ENCODE measurements at places on chromosomes 11 and 22.
A peak's percentile ranks its signal among the peaks of the same experiment; 100 is the strongest.

DNA sequence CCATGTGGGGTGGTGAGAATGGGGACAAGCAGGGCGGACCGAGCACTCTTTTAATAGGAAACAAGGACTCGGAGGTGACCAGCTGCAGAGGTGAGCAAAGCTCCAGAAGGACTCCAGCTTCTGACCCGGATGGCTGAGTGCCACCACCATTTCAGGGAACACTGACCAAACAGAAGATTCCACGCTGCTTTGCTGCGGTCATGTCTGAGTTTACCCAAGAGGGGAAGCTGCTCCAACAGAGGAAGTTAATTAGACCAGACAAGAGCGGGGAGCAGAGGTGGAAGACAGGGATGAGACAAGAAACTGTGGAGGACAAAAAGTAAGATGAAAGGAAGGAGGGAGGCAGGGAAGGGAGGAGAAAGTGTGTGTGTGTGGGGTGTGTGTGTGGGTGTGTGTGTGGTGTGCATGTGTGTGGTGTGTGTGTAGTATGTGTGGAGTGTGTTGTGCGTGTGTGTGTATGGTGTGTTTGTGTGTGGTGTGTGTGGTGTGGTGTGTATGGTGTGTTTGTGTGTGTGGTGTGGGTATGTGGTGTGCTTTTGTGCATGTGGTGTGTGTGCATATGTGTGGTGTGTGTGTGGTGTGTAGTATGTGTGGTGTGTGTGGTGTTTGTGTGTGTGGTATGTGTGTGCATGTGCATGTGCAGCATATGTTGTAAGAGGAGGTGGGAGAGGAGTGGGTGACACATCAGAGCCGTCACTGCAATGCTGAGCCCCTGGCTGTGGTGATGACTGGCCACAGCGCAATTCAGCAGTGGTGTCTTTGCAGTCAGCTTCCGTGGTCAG, 82.2 kb upstream of the AKIP1 start:
- peak; percentile 74 for DNase-seq

- no peak for DNase-seq
Measured at GRCh38 chr11:102966011-102966410, 10.5 kb upstream of the MMP13 start.

- DNase-seq, result peak; percentile 25
Measured at GRCh38 chr11:36240173-36240572, 49.1 kb downstream of the COMMD9 start.

GRCh38 chr11:123061403-123062157, at the start of gene HSPA8:
HSPA8 (minus strand) TSS chr11:123062136; CDS start chr11:123061324, 812 bp downstream.
- peak; percentile 53 for DNase-seq

GRCh38 chr11:27886857-27887256, 186.6 kb upstream of the BDNF start:
- no peak for DNase-seq

DNA sequence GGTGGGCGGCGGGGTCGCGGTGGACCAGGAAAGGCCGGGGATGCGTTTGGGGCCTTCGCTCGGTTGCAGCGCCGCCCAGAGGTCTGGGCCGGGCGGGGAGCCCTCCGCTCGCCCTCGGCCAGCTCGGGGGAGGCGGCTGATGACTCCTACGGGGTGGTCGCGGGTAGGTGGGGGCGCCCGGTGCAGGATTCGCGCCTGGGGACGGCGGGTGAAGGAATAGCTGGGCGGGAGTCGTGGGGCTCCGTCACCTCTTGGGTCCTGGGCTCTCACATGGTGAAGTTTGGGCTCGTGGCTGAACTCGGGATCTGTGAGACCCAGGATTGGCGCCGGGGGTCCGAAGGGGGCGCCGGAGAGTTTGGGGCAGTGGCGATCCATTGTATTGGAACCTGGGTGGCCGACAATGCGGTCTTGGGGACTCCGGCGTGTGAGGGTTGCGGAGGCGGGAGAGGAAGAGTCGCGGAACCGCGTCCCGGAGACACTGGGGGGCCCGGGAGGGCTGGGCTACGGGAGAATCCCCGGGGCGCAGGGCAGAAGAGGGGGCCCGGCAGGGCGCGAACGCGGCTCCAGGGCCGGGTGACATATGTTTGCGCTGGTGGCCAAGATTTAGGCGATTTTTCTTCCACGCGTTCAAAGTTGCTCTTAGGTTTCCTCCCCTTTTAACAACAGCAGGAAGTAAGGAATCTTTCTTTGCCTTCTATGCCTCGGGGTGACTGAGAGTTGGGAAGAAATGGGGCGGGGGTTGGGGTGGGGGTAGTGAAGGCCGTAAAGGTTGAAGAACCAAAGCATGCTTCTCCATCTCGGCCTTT, 935 bp downstream of the QSER1 start:
- DNase-seq, result peak; percentile 44

GRCh38 chr11:124075841-124076651, 34.9 kb upstream of the OR10G7 start:
- no peak for DNase-seq

DNA sequence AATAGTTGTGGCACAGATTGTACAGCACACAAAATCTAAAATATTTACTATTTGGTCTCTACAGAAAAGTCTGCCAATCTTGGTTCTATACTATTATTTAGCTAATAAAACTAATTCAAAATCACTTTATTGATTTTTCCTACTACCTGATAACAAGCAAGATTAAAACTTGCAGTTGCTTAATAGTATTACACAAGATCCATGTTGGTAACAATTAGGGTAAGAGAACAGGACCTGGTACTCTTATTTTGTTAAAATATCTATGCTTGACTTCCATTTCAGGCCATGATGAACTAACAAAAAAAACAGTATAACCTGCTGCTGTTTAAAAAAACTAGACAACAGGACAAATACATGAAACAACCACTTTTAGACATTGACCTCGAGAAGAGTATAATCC, 52.4 kb downstream of the CWF19L2 start:
- no peak for DNase-seq

- DNase-seq, result no peak
Measured at GRCh38 chr11:15849257-15849656, 507.1 kb downstream of the SOX6 start.

DNA sequence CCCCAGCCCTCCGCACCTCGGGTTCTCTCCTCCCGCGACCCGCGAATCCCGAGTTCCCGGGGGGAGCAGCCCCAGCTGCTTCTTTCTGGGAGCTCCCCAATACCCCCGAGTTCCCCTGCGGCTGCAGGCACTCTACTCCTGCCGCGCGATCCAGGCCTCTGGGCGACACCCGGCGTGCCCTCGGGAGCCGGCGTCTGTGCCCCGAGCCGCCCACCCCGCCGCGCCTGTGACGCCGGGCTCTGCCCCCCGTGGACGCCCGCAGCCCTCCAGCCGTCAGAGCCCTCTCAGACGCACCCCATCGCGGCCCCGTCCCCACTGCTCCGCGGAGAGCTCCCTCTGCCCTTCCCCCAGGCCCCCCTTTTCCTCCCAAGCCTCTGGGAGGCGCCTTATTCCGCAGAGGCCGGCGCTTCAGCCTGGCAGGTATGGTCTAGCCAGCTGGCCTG, 422 bp downstream of the GLB1L2 start:
- no peak for DNase-seq

DNA sequence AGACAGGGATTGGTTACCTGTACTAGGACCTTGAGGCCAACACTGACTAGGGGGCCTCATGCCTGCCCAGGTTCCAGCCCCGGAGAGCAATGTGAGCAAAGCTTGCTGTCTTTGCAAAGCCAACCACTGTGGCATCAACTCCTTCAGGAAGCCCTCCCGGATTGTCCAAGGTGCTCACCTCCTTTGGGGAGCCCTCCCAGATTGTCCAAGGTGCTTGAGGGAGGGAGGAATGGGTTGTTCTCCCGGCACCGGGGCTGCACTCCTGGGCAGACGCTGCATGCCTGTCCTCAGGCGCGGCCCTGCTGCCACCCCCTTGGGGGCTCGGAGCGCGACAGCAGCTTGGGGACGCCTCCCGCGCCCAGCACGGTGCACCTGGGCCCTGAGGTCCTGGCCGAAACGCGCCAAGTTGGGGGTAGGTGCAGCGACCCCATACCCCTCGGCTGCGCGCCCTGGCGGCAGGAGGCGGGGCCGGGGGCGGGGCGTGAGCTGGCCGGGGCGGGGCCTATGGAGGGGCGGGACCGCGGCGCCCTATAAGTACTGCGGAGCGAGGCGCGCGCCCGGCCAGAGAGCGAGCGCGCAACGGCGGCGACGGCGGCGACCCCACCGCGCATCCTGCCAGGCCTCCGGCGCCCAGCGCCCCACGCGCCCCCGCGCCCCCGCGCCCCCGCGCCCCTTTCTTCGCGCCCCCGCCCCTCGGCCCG, at the start of gene CD81:
Gene CD81 (plus strand): TSS at position 560 of the 701 bp plus-strand sequence. CDS start 240 bp downstream, outside the sequence.
- peak; percentile 35 for DNase-seq

DNA sequence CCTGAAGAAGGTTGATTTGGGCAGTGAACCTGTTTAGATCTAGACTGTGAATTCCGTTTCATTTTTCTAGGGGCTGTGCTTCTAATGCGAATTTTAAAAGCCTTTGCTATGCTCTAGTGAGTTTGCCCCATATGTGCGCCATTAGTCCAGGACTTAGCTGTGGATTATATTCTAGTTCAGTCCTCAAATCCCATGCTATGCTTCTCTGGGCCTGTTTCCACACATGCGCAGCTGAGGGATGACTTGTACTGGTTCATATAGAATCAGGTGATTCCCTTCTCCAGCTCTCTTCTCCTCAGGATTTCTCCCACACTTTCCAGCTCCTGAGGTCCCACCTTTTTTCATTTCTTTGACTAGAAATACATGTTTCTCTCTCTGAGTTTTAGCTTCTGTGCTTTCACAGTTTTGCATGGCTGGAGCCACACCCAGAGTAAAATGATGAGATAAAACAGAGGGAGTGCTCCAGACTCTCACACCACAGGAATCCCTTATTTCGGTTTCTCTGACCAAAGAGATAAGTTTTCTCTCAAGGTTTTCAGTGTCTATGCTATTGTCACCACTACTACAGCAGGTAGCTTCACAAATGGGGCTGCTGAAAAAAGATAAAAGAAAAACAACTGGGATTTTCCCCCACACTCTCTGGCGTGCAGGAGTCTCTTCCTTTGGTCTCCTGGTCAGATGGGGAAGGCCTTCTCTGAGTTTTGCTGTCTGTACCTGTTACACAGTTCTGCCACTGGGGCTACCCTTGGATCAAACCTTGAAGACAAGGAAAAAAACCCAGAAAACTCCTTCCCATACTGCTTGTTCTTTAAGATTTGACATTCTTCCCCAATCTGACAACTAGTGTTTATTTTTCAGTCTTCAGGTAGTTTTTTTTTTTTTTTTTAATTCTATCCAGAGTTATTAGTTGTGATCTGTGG, 96.2 kb upstream of the TEAD1 start:
- no peak for DNase-seq

GRCh38 chr11:60633645-60634044, 65.8 kb upstream of the MS4A8 start:
- DNase-seq, result no peak

DNA sequence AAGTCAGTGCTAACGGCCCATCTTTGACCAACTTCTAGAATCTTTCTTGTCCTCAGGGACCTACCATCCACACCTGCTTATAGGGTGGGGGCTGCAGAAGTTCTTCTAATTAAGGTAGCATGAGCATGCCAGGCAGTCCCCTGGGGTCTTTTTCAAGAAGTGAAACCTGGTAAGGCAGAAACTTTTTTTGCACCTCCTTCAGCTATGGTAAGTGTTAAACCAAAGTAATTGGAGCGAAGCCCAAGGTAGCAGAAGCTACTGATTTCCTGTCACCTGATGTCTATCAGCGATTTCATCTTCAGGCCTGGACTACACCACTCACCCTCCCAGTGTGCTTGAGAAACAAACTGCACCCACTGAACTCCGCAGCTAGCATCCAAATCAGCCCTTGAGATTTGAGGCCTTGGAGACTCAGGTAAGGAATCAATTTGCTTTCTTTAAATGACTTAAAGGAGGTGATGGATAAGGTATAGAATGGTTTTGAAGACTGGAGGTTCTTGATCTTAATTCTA, at the start of gene MS4A1:
Gene MS4A1 (plus strand): TSS at position 317 of the 512 bp plus-strand sequence. CDS start 6,528 bp downstream, outside the sequence.
- no peak for DNase-seq

- no peak for DNase-seq
Measured at GRCh38 chr22:38049812-38050619, 7.2 kb upstream of the PICK1 start.

All from fibroblast of skin of right quadriceps (primary cell).